Activated naive CD8-positive, alpha-beta T cell treated with anti-CD3 and anti-CD28 coated beads, Interleukin-2, amount 50 U/mL, for 24 hours (primary cell): ENCODE measurements at places on chromosomes 6 and 20.

DNA sequence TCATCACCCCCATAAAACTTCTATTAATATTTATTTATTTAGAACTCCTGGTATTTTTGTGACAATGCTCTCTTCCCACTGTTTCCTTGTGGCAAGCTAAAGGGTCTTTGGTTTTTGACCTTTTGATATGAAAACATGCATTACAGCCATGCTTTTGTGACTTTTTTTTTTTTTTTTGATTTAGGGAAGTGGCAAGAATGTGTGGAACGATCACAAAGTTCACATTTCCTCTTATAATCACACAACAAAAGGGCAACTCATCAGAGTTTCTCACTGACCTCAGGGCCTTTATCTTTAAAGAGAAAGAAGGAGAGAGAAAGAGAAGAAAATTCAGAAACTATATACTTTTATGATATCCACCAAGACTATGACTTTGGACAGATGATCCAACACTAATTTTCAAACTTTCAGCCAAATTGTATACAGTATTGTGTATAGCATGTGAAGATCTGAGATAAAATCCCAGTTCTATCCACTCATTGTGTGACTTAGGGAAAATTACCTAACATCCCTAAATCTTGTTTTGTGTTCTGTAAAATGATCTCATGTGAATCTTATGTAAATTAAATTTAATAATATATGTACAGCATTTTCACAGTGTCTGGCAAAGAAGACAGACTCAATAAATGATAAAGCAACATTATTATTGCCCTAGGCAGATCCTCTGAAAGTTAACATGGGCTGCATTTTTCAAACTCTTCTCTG lies 106.8 kb upstream of the MARCKS start:
- H3K4me3 ChIP-seq, result no peak overlapping the region
- H3K36me3 ChIP-seq, result no peaks in the 10 kb centered on the region
- no peaks in the 10 kb centered on the region for H3K4me1 ChIP-seq
- H3K27me3 ChIP-seq, result no peaks in the 10 kb centered on the region
- H3K27ac ChIP-seq, result no peak overlapping the region

DNA sequence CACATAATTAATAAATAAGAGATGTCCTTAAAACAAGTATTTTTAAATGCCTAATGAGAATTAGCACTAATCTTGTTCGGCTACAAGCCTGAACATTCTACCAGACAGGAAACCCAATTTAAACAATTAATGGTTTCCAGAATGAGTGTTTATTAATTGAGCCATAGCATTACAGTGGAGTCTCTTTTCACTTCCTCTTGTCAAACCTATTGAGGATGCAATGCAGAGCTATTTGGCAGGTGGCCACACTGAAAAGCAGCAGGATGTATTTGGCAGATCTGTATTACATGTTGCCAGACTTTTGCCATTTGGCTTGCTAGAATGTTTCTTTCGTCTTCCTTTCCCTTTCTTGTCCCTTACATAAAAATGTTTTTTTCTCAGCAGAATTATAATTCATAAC lies 475.2 kb upstream of the MARCKS start:
- H3K4me3 ChIP-seq, result no peak overlapping the region
- H3K36me3 ChIP-seq, result no peaks in the 10 kb centered on the region
- no peaks in the 10 kb centered on the region for H3K27me3 ChIP-seq
- H3K4me1 ChIP-seq, result no peaks in the 10 kb centered on the region
- no peak overlapping the region for H3K27ac ChIP-seq

GRCh38 chr6:84753173-84753572 lies 11.2 kb downstream of the TBX18 start:
- H3K36me3 ChIP-seq, result no peaks in the 10 kb centered on the region
- no peak for DNase-seq
- H3K4me1 ChIP-seq, result no peaks in the 10 kb centered on the region
- no peak overlapping the region for H3K4me3 ChIP-seq
- no peak overlapping the region for H3K27ac ChIP-seq
- H3K27me3 ChIP-seq, result peaks cover 3% of the 10 kb centered on the region

- DNase-seq, result no peak
- H3K27ac ChIP-seq, result no peak overlapping the region
- H3K36me3 ChIP-seq, result no peaks in the 10 kb centered on the region
- no peaks in the 10 kb centered on the region for H3K27me3 ChIP-seq
- peaks cover 23% of the 10 kb centered on the region for H3K4me1 ChIP-seq
Observed at GRCh38 chr20:4063631-4064030, 48.3 kb upstream of the RNF24 start.

DNA sequence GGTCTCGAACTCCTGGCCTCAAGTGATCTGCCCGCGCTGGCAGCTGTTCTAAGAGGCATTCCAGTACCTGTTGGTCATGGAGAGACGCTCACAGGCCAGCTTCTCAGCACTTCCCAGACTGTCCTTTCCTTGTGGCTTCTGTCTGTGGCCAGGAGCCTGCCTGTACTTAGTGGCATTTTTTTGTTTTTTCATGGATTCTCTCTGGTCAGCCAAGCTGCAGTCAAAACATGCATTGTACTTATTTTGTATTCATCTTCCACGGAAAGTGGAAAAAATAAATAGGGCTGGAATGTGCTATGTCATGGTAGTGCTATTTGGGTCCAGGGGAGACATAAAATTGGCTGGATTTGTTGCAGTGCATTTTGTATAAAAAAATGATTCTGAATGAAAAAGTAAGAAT lies 29.1 kb downstream of the ZDHHC14 start:
- DNase-seq, result no peak
- no peaks in the 10 kb centered on the region for H3K27me3 ChIP-seq
- no peak overlapping the region for H3K4me3 ChIP-seq
- no peak overlapping the region for H3K27ac ChIP-seq
- no peaks in the 10 kb centered on the region for H3K4me1 ChIP-seq

GRCh38 chr6:142945446-142946180 lies 637 bp upstream of the HIVEP2 start:
- H3K36me3 ChIP-seq, result peaks cover 7% of the 10 kb centered on the region
- H3K4me1 ChIP-seq, result peaks cover 57% of the 10 kb centered on the region
- peak overlapping the region; percentile 97 for H3K4me3 ChIP-seq
- peak overlapping the region; percentile 100 for H3K27ac ChIP-seq
- peak; percentile 51 for DNase-seq

DNA sequence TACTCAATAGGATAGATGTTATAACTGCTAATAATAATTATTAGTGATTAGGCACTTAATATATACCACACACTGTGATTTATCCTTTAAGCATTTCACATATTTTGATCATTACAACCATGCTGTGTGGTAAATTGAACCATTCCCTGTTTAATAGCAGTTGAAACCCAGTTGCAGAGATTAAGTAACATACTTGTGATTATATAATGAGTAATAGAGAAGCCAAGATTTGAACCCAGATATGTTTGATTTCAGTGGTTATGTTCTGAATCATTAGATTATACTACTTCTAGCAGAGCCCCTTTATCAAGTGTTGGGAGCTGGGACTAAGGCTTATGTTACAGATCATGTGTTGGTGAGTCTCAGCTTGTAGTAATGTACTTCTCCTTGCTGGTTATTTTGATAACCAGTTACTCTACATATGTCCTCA lies 44.1 kb downstream of the STK4 start:
- H3K36me3 ChIP-seq, result peaks cover 55% of the 10 kb centered on the region
- no peak for DNase-seq
- H3K4me3 ChIP-seq, result no peak overlapping the region
- no peaks in the 10 kb centered on the region for H3K27me3 ChIP-seq
- H3K4me1 ChIP-seq, result peaks cover 51% of the 10 kb centered on the region
- H3K27ac ChIP-seq, result no peak overlapping the region
